ENCODE measurements at places on chromosomes 13 and 19.
A peak's percentile ranks its signal among the peaks of the same experiment; 100 is the strongest.

GRCh38 chr19:41934849-41935374 is 6.7 kb upstream of the ERFL start:
- peak; percentile 78 for DNase-seq

DNA sequence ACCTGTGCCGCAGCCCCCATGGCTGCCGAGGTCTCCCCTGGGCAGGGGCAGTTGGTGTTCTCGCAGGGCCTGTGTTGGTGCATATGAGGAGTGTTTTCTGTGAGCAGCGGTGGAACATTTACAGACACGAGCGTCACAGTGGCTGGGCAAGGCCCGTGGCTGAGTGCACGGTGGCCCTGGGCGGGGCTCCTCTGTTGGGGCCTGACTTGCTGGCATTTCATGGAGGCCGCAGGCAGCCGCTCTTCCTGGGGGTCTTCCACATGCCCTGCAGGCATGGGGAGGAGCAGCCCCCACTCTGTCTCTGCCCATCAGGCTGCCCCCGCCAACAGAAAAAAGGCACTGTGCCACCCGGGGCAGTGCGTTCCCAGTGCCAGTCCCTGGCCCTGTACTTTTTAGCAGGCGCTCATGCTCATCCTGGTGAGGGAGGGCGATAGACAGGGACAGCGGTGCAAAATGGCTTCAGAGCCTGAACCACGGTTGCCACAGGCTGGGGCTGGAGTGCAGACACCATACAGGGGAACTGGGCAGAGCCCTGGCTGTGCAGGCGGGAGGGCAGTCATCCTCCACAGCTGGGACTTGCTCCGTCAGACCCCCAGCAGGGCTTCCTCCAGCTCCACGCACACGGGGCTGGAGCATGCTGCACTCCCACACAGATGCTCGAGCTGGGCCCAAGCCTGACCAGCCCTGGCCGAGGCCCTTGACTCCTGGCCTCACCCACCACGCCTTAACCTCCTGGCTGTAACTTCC is 23.5 kb downstream of the TFDP1 start:
- DNase-seq = no peak

DNA sequence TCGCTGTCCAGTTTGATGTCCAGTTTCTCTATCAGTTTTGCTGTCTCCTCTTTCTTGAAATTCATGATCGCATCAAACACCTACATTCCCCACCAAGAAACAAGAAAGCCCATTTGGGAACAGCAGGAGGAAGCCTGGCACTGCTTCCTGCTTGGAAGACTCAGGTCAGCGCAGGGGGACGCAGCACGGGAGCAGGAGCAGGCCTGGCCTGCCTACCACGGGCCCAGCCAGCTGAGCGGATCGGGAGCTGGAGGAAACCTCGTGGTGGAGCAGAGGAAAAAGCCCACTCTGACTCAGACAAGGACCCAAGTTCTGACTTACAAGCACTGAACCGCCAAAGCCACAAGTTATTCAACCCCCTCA is 3.9 kb downstream of the EEF2 start:
- DNase-seq = no peak

DNA sequence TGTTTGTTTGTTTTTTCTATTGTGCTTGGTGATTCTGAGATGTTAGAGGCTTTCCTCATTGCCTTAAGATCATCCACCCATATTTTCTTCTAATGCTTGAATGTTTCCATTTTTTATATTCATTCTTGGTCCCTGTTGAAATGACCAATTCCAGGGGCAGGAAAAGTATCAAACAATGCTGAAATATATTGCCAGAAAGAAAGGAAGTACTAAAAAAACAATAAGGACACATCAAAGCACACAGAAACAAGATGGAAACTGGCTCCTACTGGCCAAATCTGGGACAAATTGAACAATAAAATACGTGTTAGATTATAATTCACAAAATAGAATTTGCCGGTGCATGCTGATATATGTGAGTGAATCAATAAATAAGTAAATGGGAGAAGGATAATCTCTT is 23.9 kb downstream of the ZDHHC20 start:
- no peak for DNase-seq

DNA sequence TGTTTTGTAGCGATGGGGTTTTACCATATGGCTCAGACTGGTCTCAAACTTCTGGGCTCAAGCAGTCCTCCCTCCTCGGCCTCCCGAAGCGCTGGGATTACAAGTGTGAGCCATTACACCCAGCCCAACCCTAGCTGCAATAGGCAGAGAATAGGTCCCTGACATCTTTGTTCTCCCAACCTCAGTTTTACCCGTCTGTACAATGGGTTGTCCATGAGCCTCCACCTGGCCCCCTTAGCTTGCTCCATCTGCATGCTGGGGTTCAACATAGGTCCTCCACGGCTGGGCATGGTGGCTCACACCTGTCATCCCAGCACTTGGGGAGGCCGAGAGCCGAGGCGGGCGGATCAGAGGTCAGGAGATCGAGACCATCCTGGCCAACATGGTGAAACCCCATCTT is 14.4 kb downstream of the NFIC start:
- DNase-seq = no peak
